ENCODE measurements at places on chromosomes 11 and 22. TPM values are rescaled to one million over a fixed set of nuclear protein-coding genes. Genes with fewer than 3 reads are reported as not detected.

Gene SPON1
- total RNA-seq: 36.9 TPM

Gene MYEOV
- total RNA-seq: not detected

Gene CBLIF
- total RNA-seq: not detected

Gene CNGA4
- not detected for total RNA-seq

Gene MARK2
- total RNA-seq: 29.6 TPM

Gene ANO1
- 65.6 TPM for total RNA-seq

Gene TSKU
- 27.5 TPM for total RNA-seq

Gene PKP3
- total RNA-seq: not detected

Gene SAA4
- total RNA-seq: 0.84 TPM

Gene DEUP1
- not detected for total RNA-seq

Gene APOC3
- total RNA-seq: not detected

Gene TPH1
- 14.9 TPM for total RNA-seq

Gene KMT5B
- total RNA-seq: 49.6 TPM

Gene KCNJ5
- total RNA-seq: 3.5 TPM

Gene OR56A1
- total RNA-seq: not detected

Gene GVQW3
- 3.7 TPM for total RNA-seq

Gene TNKS1BP1
- 169 TPM for total RNA-seq

Gene OR5T2
- total RNA-seq: not detected

Gene OR2AG2
- 0.10 TPM for total RNA-seq

Gene ELMOD1
- 0.32 TPM for total RNA-seq

Gene MMP1
- total RNA-seq: 0.52 TPM

Gene TBCEL
- total RNA-seq: 25.1 TPM

Gene CD3D
- total RNA-seq: 3.0 TPM

Gene GRK3
- 11.4 TPM for total RNA-seq

Gene C11orf86
- not detected for total RNA-seq

Gene SLC17A6
- total RNA-seq: not detected

Gene SYCE3
- not detected for total RNA-seq

Gene OR51I1
- 0.42 TPM for total RNA-seq

Gene CALCA
- not detected for total RNA-seq

Measured in aorta (tissue), 5 donors.